ENCODE measurements at places on chromosomes 4 and X.

DNA sequence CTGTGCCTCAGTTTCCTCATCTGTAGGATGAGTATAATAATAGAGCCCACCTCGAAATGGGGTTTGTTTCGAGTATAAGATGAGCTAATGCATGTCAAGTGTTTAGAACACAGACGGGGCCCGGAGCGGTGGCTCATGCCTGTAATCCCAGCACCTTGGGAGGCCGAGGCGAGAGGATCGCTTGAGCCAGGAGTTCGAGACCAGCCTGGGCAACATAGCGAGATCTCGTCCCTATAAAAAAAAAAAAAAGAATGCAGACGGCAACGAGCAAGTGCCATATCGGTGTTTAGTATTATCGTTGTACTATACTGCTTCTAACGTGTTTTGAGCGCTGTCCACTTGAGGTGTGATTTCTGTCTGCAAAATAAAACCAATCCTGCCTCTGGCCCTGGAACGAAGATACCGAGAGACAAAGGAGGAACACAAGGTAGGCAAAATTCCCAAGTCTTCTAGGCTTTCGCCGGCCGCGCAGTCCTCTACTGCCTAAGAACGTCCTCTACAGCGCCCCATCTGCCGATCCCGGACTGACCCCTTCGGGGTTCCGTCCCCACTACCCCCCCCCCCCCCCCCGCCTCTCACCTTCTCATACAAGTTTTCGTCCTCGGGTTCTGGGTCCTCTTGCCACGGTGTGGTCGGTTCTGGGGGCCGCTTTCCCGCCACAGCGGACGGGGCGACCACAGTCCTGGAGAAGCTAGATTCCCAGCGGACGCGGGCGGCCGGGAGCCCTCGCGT, 442 bp downstream of the NDUFB11 start:
- no peak for ATAC-seq

GRCh38 chr4:121658125-121658524, 38.7 kb downstream of the ANXA5 start:
- ATAC-seq, result no peak

DNA sequence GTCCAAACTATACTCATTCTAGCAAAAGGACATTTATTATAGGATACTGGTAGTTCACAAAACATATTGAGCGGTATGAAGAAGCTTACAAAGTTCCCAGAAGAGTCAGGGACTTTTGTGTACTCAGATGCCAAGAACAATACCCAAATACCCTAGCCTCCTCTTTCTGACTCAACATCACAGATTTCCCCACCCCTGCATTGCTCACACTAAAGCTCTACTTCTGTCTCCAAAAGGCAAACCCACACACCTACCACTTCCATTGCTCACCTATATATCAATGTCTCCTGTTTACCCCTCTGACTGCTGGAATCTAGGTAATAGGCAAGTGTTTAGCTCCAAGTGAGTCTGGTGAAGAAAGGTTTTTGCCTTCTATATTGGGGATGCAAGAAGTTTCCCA, 100.7 kb upstream of the HCCS start:
- ATAC-seq, result no peak

- ATAC-seq, result no peak
Measured at GRCh38 chrX:80432863-80433262, 12.6 kb downstream of the TENT5D start.

DNA sequence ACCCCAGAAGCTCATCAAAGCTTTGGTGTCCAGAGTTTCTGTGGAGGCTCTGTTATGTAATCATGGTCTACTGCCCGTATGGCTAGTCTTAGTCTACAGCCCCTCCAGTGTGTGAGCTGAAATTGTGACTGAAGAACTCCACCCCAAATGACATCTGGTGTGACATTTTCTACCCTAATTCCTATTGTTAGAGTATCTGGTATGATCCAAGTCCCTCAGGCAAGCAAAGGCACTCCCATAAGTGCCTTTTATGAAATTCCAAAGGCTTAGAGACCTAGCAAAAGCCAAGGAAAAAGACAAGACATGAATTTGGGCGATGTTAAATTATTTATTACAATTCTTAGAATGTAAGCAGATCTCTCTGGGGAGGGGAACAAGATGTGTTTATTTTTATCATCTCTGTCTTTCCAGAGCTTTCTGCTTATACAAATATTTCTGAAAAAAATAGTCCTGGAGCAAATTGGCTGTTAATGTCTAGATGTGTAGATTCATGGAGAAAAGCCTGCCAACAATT, 417.4 kb downstream of the CCSER1 start:
- no peak for ATAC-seq
